Eye (tissue), 1 donor: ENCODE measurements at places on chromosomes 7 and 10.

DNA sequence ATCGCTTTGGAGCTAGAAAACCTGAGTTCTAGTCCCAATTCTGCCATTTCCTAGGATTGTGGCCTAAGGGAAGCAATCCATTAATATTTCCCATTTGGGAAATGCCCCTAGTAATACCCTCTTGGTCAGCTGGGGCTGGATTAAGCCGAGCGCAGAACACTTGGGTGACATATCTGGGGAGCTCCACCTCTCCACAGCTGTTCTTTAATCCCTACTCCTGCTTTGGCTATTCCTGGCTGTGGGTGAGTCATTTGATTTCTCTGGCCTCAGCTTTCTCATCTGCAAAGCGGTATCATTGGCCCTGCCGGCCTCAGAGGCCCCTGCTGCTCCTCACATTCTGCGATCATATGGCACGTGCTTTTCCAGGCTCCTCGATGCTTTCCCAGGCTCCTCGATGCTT, 108.3 kb downstream of the BUB3 start:
- DNase-seq, result no peak

GRCh38 chr10:101671453-101671852, 23.5 kb downstream of the FBXW4 start:
- no peak for DNase-seq

- no peak for DNase-seq
Observed at GRCh38 chr7:35702541-35702940, 7.6 kb upstream of the HERPUD2 start.

- peak; percentile 60 for DNase-seq
Observed at GRCh38 chr7:155356323-155357105, 58.8 kb downstream of the INSIG1 start.

- peak; percentile 29 for DNase-seq
Observed at GRCh38 chr7:115087437-115087836, 165.5 kb downstream of the MDFIC start.

DNA sequence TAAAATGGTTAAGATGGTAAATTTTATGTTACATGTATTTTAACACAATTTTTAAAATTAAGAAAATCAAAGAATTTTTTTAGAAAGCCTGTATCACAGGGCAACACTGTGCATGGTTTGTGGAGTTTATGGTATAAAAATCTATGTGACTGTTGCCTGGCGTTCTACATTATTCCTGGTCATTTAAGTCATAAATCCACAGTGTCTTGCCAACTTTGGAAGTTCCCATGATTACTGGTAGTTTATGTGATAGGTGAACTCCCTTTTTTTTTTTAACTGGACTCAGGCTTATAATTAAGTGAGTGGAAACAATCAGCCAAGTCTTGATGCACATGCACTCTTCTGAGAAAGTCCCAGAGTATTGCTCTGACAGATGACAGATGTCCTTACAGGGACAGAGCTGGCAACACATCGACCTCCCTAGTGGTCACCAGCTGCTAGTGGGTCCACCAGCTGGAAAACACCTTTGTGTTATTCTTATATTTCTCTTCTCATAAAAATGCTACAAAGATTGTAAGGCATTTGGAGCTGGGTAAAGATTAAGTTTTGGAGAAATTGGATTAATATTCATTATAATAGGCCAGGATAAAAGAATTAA, 8.8 kb upstream of the STN1 start:
- DNase-seq, result peak; percentile 57

DNA sequence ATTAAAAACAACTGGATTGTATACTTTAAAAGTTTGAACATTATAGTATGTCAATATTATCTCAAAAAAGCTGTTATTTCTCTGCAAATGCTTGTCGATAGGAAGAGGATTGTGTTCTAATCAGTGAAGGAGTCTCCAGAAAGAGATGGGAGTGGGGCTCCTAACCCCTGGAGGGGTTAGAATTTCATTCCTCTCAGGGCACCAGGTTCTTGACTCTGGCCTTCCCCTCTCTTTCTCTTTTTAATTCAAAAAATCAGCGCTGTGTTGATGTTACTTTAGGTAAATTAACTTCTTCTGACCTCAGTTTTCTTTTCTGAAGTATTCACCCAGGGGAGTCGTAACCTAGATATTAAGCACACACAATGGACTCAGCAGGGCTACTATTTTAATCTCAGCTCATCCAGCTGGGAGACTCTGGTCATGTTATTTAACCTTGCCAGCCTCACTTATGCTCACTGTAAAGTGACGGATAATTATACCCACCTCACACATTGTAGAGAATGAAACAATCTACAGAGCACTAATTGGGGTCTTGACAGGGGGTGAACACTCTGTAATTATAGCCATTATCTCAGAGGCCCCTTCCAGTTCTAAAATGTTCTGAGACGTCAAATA, 59.4 kb downstream of the GCC1 start:
- peak; percentile 91 for DNase-seq

- DNase-seq, result no peak
Observed at GRCh38 chr7:51354897-51355296, 38.3 kb upstream of the COBL start.

DNA sequence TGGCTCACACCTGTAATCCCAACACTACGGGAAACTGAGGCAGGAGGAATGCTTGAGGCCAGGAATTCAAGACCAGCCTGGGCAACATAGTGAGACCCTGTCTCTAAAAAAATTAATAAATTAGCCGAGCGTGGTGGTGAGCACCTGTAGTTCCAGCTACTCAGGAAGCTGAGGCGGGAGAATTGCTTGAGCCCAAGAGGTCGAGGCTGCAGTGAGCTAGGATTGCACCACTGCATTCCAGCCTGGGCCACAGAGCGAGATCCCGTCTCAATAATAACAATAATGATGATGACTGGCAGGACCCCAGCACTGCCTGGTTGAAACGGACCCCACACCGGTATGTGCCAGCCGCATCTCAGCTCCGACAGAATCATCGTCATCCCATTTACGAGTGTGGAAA, 93.0 kb downstream of the ELFN1 start:
- no peak for DNase-seq

DNA sequence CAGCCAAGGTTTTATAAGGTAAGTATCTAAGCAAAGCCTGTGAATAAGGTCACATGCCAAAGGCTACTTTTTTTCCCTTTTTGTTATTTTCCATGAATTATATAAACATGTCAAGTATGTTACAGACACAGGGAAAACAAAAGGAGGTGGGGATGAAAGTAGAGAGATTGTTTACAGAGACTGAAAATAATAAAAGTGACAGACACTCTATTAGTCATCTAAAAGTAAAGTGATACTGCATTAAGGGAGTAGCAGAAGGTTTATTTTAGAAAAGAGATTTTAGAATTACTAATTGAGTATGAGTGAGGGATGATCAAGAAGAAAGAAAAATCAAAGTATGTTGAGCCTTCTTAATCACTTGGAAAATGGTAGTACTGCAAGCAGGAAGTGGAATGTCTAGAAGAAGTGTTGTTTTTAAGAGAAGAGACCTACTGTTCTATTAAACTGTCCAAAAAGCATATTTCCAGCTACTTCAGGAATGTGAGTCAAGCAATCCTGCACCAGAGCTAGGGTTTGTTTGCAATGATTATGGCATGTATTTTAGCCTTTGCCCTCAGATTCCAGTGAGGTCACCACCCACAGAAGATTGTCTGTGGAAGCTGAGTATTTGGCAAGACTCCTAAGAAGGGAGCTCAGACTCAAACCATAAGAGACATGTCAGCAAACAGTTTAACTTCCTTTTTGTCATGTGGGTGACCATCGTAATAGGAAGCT, 177.9 kb upstream of the PLXDC2 start:
- DNase-seq, result peak; percentile 31

DNA sequence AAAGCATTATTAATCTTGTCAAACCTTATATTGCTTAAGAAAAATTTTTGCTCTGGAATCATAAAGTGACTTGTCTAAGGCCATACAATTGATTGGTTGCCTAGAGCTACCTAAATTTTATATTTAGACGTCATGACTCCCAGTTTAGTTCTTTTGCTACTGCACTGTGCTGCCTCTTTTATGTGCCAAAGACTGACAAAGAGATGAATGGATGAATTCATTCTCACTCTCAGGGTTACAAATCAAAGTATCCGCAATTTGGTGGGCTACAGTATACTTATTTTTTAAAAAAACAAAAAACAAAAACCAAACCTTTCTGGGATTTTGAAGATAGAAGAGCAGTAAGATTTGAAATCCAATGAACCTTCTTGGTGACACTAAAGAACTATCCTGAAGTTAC, 27.7 kb upstream of the TMEM229A start:
- DNase-seq, result no peak

GRCh38 chr7:130141161-130141883, 63.9 kb downstream of the TMEM209 start:
- peak; percentile 96 for DNase-seq

DNA sequence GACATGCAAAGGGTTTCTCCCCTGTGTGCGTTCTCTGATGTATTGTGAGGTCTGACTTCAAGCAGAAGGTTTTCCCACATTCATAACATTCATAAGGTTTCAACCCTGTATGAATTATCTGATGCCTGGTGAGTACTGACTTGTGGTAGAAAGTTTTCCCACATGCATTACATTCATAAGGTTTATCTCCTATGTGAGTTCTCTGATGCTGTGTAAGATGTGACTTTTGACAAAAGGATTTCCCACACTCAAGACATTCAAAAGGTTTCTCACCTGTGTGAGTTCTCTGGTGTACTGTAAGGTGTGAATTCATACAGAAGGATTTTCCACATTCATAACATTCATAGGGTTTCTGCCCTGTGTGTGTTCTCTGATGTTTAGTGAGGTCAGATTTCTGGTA, 45.1 kb downstream of the ZNF33B start:
- DNase-seq, result no peak

DNA sequence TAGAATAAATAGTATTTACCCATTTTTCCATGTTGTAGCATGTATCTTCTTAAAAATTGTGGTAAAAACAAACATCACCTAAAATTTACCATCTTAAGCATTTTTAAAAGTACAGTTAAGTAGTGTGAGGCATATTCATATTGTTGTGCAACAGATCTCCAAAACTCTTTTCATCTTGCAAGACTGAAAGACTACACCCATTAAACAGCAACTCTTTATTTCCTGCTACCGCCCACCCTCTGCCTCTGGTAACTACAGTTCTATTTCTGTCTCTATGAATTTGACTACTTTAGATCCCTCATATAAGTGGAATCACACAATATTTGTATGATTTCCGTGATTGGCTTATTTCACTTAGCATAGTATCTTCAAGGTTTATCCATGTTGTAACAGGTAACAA, 40.0 kb upstream of the AGBL3 start:
- DNase-seq, result no peak

GRCh38 chr10:844552-844951, 87.0 kb downstream of the LARP4B start:
- no peak for DNase-seq

- no peak for DNase-seq
Observed at GRCh38 chr10:87038786-87039185, 18.7 kb downstream of the FAM25A start.

DNA sequence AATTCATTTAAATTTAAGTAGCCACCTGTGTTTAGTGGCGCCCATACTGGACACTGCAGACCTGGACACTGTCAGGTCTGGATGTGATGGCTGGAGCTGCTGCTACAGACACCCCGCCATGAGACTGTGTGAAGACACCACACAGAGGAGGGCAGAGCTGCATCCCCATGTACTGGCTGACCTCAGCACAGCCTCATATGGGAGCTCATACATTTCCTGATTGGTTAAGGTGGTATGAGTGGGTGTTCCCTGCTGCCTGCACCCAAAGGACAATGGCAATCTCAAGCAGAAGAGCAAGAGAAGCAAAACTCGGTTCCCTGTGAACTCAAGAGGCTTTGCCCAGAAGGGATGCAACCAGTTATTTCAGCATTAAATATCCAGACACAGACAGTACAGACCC, 60.0 kb downstream of the DLG5 start:
- no peak for DNase-seq

- DNase-seq, result no peak
Observed at GRCh38 chr10:71893920-71894319, 42.9 kb upstream of the PSAP start.

- no peak for DNase-seq
Observed at GRCh38 chr7:30732606-30733005, 19.3 kb upstream of the INMT start.

- no peak for DNase-seq
Observed at GRCh38 chr10:95346715-95347401, 56.1 kb upstream of the PDLIM1 start.

DNA sequence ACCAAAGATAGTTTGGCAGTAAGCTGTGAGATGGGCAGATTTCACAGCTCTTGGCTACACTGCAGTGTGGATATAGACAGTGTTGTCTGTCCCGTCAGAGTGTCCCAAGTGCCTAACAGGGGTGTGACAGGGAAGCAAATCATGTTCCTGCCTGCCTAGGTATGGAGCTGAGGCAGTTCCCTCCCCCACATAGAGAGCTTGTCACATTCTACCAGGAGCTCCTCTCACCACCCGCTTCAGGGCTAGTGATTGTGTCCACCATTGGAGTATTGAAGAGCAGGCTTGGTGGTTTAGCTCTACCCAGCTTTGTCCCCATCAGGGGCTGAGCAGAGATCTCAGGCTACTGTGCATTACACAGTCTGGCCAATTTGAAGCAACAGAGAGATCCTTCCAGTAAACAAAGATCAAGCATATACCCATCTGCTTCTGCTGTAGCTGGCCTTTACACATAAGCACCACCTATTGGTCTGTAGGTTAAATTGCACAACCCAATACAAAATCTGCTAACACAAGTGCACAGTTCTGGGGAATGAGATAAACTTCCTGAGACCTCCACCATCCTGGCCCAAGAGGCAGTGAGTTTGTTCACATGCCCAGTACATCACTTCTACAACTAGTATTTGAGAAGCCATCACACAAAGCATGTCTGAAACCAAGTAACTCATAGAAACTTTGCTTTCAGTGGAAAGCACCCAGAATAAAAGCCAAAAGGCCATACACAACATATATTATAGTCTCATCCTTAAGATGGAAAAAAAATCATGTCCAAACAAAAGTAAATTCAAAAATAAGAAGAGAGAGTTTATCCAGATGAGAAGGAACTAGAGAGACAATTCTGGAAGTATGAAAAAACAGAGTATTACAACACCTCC, 67.3 kb downstream of the GLCCI1 start:
- DNase-seq, result no peak

DNA sequence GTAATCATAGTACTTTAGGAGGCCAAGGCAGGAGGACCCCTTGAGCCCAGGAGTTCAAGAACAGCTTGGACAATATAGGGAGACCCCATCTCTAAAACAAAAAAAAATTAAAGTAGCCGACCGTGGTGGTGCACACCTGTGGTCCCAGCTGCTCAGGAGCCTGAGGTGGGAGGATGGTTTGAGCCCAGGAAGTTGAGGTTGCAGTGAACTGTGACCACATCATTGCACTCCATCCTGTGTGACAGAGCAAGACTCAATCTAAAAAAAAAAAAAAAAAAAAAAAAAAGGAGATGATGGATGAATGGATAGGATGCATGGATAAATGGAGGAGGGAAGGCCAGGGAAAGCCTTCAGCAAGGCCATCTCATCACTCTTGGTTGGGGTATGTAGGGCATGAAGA, 33.4 kb upstream of the BMPR1A start:
- no peak for DNase-seq
